ENCODE measurements at places on chromosomes 12 and 14.

GRCh38 chr12:123801573-123802178 is 39.6 kb downstream of the DNAH10 start:
- peak; percentile 37 for DNase-seq

- no peak for DNase-seq
These were observed 129.6 kb downstream of the EMP1 start for GRCh38 chr12:13326076-13326475.

DNA sequence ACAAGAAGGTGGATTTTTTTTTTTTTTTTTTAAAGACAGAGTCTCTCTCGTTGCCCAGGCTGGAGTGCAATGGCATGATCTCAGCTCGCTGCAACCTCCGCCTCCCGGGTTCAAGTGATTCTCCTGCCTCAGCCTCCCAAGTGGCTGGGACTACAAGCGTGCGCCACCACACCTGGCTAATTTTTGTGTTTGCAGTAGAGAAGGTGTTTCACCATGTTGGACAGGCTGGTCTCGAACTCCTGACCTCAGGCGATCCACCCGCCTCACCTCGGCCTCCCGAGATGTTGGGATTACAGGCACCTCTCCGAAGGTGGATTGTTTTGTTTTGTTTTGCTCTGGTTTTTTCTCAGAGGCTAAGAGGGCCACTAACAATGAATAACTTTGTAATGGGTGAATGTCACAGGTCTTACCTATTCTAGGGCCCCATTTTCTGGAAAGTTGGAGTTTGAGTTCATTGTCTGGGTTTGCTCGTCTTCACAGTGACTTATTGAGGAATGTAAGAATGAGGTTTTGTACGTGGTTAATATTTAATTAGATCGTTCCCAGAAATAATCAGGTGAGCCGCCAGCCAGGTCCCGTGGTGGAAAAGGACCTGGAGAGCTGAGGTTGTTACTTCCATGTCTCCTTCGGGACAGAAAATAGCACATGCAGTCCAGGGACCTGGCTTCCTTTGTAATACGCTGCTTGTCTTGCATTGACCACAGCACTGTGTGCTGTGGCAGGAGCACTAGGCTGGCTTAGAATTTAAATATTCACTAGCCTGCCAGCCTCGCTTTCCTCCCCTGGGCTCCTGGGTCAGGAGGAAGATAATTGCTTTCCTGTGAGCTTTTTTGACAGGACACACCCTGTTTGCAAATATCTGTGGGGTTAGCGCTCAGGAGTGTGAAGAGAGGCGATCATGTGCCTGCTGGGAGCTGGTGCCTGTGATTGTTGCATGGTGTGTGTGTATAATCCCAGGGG is 2.3 kb downstream of the HIP1R start:
- no peak for DNase-seq

DNA sequence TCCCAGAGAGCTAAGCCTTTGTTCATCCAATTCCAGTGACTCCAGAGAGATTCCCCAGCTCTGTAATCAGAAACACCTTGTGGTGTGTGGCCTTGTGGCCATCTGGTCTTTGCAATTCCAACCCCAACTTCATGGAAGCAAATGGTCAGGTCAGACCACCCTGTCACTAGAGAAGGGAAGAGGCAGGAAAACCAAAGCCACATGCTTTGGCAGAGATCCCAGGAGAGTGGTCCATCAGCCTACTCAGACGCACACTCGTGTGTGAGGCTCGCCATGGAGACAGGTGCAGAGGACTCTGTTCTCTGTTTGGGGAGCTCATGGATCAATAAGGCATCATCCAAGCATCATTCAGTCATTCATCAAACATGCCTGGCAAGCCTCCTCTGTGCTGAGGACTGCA is 46.2 kb upstream of the TUNAR start:
- DNase-seq = no peak

- DNase-seq = no peak
These were observed 316.6 kb upstream of the RTL1 start for GRCh38 chr14:101219896-101220703.

DNA sequence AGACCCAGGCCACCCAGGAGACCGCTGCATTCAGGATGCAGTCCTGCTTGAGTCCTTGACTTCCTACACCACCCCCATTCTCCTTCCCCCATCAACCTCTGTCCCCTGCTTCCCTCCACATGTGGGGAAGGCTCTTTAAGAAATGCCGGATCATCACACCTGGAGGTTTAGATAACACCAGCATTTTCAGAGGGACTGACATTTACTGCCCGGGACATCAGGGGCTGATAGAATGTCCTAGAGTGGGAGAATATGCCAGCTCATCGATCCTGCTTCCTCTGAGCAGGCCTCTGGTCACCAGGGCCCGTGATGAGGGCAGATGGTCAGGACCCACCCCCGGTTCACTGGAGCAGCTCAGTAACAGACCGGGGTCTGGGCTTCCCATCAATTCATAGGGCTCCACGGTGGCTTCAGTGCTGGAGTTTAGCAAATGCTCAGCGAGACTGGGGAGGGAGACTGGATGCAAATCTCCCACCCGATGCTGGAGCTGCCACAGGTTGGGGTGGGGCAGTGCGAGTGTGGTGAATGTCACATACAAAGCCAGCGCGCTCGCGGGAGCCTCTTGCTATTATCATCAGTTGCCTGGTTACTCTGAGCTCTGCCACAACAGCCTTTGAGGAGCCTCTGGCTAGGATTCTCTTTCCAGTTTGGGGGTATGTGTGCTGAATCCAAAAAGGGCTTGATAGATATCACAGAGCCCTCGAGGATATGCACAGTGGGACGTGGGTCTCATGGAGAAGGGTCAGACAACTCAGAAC is 111.6 kb downstream of the RBM19 start:
- no peak for DNase-seq

DNA sequence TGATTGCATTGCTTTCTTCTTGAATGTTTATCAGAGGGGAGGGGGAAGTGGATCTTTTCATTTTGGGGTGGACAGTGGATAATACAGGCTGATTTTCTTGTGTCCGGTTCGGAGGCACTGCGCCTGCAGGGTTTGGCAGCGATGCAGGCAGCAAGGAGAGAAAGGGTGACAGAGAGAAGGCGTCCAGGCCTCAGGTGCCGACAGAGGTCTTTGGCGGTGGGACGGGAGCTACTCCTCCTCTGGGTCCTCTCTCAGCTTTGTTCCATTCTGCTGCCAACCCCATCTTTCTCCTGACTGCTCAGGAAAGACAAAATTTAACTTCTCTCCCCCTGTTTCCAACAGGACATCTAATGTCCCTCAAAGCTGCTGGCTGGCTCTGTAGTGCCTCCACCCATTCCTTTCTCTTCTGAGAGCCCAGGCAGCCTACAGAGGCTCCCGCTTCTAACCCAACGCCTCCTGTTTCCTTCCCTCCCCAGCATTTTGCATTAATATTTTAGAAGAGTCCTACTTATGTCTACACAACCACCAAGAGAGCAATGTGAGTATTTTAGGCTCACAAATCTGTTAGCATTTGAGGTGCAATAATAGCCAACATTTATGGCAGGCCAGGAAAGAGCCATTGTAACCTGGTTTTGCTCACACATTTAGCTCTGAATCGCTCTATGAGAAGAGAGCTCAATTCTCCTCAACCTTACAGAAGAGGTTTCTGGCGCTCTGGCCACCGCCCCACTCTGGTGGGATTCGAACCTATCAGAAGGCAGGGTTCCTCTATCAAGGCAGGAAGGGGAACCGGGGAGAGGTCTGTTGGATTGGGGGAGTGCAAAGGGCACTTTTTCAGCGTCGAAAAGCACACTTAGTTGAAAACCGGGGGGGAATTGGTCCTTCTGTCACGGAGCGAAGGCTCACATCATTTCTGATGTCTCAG is 7.1 kb upstream of the TBX5 start:
- DNase-seq = no peak

- DNase-seq = peak; percentile 45
These were observed 245.8 kb upstream of the PDZRN4 start for GRCh38 chr12:40942326-40942725.

DNA sequence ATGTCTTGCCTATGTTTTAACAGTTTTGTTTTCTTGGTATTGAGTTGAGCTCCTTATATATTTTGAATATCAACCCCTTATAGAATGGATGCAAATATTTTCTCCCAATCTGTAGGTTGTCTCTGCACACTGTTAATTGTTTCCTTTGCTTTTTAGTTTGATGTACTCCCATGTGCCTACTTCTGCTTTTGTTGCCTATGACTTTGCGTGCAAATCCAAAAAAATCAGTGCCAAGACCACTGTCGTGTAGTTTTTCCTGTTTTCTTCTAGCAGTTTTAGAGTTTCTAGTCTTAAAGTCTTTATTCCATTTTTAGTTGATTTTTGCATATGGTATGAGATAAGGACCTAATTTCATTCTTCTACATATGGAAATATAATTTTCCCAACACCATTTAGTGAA is 28.8 kb downstream of the SENP1 start:
- DNase-seq = no peak

Data from HCEC 1CT (cell line).